ENCODE measurements at places on chromosomes 11 and 22.

DNA sequence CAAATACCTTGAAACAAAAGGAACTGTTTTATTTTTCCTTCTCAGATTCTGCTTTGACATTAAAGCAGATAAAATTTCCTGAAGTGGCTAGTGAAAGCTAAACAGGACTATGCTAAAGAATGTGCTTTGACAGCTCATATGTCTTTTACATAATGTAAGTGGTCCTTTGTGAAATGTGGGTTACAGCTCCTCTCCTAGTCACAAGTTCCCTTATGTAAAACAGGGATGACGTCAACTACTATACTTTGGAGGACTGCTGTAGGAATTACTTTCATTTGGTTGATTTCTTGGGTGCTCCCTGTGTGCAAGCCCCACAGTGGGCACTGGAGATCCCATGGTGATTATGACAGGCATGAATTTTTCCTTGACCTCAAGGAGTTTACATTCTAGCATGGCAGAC lies 216.6 kb upstream of the NARS2 start:
- no peak for DNase-seq

DNA sequence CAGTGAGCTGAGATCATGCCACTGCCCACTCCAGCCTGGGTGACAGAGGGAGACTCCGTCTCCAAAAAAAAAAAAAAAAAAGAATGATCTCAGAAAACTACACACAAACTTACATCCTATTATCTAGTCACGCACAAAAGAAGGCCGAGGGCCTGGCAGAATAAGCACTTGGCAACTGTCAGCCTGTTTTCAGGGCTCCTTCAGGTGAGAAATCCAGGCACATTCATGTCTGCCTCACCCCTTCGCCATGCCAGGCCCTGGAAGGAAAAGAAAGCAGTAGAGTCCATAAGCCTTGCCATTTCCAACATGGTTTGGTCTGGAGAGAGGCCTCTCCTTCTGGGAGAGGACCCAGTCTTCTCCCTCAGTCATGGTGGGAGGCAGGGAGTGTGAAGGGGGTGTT lies 30.9 kb downstream of the C11orf58 start:
- DNase-seq, result no peak

GRCh38 chr11:37957717-37958116 lies 1359.7 kb upstream of the RAG2 start:
- DNase-seq, result no peak

- no peak for DNase-seq
These were observed 26.1 kb downstream of the PTPRJ start for GRCh38 chr11:48006301-48006992.

DNA sequence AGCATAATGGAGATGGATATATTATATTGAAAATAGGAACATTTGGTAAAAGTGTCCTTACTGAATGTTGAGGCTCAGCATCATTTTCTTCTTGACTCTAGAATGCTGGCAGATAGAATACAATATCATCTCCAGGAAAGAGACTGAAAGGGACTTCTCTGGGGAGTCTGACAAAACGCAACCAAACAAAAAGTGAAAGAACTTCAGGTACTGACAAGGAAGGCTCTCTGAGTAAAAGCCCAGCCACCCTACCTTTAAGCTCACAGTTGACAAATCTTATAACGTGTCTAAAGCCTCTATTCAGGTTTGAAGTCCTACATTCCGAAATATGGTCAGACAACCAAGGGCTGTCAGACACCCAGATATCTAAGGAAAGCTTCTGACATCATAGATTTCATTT lies 590.8 kb downstream of the SOX6 start:
- DNase-seq, result no peak

DNA sequence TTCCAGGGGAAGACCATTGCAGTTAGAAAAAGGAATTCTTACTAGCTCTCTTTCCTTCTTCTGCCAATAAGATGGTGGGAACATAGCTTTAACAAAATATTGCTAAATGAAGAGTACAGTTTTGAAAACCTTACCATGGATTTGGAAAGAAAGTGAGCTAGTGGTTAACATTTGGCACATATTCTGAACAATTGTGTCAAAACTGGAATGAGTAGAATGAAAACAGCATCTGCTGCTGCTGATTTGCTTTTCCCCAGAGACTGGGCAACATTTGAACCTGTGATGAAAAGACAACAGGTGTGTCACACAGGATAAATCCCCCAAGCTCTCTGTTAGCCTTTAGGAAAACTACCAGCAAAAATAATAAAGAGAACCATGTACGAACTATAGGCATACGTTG lies 761.4 kb downstream of the KCNA4 start:
- no peak for DNase-seq

- DNase-seq, result no peak
These were observed 4.9 kb downstream of the OVOL1 start for GRCh38 chr11:65791719-65792213.

DNA sequence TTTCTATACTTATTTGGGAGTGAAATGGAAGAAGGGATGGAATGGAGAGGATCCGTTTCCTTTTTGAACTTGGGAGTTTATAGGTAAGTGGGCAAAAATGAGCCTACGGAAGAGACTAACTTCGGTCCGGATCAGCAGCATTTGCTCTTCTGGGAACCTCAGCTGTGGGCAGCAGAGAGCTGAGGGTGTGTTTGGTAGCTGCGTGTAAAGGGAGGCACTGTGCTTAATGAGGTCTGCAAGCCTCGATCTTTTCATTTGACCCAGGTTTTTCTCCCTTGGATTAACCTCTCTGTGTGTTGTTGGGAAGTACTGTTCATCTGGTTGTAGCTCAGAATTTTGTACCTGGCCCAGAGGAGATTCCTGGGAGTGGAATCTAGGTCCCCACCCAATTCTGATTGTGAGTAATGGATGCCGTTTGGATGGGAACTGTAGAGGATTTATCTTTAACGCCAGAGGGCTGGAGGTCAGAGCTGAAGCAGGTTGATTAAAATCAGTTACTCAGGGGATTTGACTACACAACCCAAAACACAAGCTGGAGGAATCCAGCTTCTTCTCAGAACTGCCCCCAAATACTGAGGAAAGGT lies 201.6 kb upstream of the SORL1-AS1 start:
- no peak for DNase-seq

DNA sequence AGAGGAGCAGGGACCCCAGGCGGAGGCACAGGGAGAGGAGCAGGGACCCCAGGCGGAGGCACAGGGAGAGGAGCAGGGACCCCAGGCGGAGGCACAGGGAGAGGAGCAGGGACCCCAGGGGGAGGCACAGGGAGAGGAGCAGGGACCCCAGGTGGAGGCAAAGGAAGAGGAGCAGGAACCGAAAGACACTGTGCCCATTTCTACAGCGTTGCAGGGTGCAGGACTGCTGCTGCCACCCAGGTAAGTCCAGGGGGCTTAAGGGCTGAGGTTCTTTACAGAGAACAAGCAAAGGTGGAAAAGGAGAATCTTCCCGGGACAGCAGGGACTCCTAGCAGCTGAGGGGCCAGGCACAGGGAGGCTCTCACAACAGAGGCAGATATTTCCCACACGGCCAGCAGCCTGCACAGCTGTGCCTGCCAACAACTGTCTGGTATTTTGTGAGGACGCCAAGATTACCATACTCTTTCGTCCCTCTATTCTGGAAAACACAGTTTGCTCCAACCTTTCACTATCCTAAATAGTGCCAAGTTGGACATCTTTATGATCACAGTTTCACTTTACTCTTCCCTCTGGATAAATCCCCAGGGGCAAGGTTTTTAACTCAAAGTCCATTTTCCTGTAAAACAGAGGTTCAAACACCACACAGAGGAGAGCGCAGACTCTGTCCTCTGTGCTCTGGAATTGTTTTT lies 39.4 kb downstream of the SHANK2 start:
- no peak for DNase-seq

GRCh38 chr11:104332110-104332509 lies 168.2 kb upstream of the PDGFD start:
- no peak for DNase-seq

GRCh38 chr11:1549338-1550330 lies 22.4 kb downstream of the DUSP8 start:
- DNase-seq, result no peak

GRCh38 chr11:7314811-7315604 lies 63.3 kb downstream of the SYT9 start:
- no peak for DNase-seq

- DNase-seq, result no peak
These were observed 80.1 kb upstream of the BIRC3 start for GRCh38 chr11:102237096-102237735.

- no peak for DNase-seq
These were observed 303.6 kb downstream of the SOX6 start for GRCh38 chr11:16052750-16053149.

- no peak for DNase-seq
These were observed 77.3 kb downstream of the SLC17A6 start for GRCh38 chr11:22415476-22415875.

DNA sequence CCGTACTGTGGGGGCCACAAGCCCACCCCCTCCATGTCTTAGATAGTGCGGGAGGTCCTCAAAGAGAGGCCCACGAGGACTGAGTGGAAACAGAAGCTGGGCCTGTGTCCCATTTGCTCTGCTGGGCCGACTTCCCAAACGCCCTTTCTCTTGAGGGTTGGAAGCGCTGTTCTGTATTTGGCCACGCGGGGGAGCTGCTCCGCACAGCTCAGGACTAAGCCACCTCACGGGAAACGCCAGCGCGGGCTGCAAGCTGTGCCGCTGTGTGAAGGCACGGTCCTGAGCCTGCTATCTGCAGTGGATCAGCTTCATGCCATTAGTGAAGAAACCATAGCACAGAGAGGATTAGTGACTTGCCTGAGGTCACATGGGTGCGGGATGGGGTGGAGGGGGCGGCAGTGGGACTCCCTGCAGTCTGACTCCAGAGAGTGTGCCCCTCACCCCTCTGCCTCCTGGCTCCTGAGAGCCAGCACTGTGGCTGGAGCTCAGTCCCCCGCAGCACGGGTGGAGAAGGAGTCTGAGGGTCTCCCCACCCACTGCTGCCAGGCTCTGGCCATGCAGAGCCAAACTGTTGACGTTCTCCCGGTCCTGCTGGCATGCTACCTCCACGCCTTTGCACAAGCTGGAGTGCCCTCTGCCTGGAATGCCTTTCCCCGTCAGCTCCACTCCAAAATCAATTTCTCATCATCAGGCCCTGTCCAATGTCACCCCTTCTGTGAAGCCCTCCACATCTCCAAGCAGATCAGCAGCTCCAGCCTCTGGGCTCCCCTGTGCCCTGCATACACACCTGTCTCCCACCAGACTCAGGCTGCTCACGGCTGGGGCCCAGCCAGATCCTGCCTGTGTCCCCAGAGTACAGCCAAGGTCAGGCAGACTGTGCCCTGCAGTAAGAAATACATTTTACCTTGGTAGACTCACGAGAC lies 51.5 kb upstream of the LRRC32 start:
- peak; percentile 44 for DNase-seq

DNA sequence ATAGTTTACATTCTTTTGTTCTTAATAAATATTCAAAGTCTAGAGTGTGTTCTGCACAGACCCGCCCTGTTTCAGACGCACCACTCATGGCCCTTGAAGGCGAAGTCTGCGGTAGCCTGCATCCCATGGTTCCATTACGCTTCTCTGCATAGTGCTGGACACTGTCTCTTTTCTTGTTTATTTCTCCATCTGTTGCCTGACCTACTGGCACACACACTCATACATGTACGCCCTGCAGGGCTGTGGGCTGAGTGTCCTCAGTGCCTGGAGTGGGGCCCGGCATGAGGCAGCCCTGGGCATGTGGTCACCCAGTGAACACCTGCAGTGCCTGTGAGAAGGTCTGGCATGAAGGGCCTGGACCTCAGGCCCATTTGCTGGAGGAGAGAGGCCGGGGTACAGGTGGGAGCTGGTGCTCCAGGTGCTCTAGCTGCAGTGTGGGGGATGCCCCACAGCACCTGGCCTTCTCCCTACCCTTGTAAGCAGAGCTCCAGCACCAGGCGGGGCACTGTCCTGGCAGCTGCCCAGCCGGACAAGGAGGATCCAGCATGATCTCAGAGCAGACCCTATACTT lies 404.1 kb downstream of the TBC1D22A start:
- DNase-seq, result no peak

- DNase-seq, result no peak
These were observed 11.2 kb upstream of the RAB3IL1 start for GRCh38 chr11:61928606-61929005.

GRCh38 chr22:28440592-28441390 lies 238.8 kb downstream of the TTC28 start:
- DNase-seq, result peak; percentile 89

DNA sequence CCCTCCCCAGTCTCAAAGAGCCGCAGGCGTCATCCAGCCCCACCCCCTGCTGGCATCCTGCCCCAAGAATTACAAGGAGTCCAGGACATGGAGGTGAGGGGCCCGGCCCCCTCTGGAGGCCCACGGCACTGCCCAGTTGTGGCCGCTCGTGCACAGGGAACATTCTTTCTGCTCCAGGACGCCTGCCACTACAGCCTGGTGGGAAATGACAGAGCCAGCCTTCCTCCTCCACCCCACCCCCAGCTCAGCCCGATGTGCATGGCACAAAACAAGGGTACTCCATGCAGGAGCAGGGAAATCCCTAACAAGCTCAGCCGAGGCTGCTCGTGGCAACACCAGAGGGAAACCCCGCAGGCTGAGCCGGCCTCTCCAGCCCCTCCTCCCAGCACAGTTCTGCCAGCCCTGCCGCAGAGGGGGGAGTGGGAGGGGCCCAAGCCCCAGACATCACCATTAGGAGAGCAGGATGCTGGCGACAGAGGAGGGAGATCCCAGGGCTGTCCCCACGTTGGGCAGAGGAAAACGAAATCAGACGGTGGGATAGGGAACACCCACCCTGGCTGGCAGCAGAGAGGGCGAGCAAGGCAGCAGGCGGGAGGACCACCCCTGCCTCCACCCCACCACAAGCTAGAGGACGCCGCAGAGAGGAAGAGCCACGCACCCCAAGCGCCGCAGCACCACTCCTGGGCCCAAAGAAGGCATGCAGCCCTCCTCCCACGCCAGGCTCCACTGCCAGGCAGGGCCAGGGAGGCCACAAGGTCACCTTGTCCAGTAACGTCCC lies 10.0 kb downstream of the IGSF9B start:
- DNase-seq, result peak; percentile 27

- DNase-seq, result no peak
These were observed 7.3 kb downstream of the FAM111B start for GRCh38 chr11:59114344-59114743.

DNA sequence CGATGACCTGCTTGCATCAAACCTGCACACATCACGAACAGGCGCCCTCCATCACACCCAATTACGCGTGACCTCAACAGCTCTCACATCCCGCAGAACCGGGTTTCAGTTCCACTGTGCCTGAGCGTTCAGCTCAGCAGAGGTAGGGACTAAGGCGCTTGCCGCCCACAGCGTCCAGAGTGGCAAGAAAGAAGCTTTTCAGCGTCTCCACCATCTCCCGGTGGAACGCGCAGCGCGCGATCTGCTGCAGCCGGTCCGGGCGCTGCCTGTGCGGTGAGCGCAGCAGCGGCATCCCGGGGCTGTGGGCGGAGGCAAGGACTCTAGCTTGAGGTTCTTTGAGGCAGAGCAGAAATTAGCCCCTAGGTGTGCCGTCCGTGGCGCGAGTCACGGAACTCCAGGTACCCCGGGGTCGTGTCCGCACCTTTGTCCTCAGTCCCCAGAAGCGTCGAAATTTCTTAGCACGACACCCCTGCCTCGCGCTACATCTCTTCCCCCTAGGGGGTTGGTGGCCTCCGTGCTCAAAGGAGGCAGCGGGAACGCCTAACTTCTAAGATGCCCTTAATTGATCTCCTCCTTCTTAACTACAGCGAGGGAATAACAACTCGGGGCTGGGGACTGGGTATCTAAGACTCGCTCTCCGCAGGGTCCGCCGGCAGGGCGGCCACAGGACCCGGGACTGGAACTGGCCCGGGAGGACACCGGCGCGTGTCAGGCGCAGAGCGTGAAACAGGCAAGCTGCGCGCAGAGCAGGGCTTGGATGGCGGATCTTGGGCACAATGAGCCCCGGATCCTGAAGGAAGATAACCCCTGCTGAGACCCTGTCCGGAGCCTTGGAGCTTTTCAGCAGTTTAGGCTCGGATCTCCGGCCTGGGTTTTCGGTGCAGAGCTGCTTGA lies 1.7 kb upstream of the CALCA start:
- DNase-seq, result no peak
